Activated T-cell treated with anti-CD3 and anti-CD28 coated beads, Interleukin-2, amount 50 U/mL, for 72 hours (primary cell): ENCODE measurements at places on chromosomes 6 and 20. TPM values are rescaled to one million over a fixed set of nuclear protein-coding genes. Genes with fewer than 3 reads are reported as not detected.
A peak's percentile ranks its signal among the peaks of the same experiment; 100 is the strongest.

GRCh38 chr20:57480444-57481160, 44.3 kb downstream of the CTCFL start:
- no peaks in the 10 kb centered on the region for H3K36me3 ChIP-seq
- no peak overlapping the region for H3K27ac ChIP-seq
- peak overlapping the region; percentile 44 for H3K4me3 ChIP-seq
- peaks cover 23% of the 10 kb centered on the region for H3K4me1 ChIP-seq

MRAP2 gene
- not detected for total RNA-seq

DNA sequence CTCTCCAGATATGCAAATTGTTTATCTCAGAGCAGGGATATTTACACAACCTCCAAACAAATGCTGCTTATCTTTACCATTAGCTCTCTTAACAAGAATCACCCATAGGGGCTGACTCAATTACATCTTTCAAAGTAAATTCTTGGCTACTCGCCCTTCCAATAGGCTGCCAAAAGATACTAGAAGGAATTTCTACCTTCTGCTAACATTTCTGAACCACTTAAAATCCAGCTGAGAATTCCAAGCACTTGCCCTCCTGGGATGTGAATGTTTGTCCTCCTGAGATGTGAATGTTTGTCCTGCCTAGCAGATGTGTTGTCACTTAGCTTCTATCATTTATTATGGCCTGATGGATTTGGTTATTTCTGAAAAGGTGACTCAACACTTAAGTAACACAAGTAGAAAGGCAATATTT, 388.0 kb downstream of the GJA1 start:
- H3K4me1 ChIP-seq = no peaks in the 10 kb centered on the region
- no peak overlapping the region for H3K27ac ChIP-seq
- H3K27me3 ChIP-seq = peaks cover 6% of the 10 kb centered on the region
- DNase-seq = no peak

GRCh38 chr6:107555449-107555848, 65.5 kb downstream of the SOBP start:
- no peak for DNase-seq
- H3K36me3 ChIP-seq = no peaks in the 10 kb centered on the region
- no peaks in the 10 kb centered on the region for H3K4me1 ChIP-seq
- no peak overlapping the region for H3K27ac ChIP-seq
- no peak overlapping the region for H3K4me3 ChIP-seq

XKR7 gene
- not detected for total RNA-seq

DNA sequence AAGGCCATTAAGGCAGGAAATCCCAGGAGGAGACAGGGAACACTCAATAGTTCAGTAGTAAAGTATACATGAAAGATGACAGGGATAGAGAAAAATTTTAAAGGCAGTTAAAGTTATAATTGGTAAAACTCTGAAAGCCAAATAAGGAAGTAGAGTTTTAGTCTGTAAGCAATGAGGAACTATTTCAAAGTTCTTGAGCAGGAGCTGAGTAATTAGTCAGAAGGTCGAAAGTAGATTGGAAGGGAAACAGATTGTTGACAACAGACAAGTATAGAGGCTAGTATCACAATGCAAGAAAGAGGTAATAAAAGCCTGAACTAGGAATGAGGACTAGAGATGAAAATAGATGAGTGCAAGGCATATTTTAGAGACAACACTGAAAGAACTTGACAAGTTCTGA, 150.3 kb downstream of the CDK19 start:
- no peaks in the 10 kb centered on the region for H3K27me3 ChIP-seq
- no peaks in the 10 kb centered on the region for H3K4me1 ChIP-seq
- no peaks in the 10 kb centered on the region for H3K36me3 ChIP-seq
- no peak for DNase-seq
- no peak overlapping the region for H3K27ac ChIP-seq

- no peak for DNase-seq
- H3K4me1 ChIP-seq = no peaks in the 10 kb centered on the region
- no peak overlapping the region for H3K4me3 ChIP-seq
- H3K27ac ChIP-seq = no peak overlapping the region
- H3K27me3 ChIP-seq = no peaks in the 10 kb centered on the region
- no peaks in the 10 kb centered on the region for H3K36me3 ChIP-seq
These were observed 930.2 kb downstream of the TFAP2A start for GRCh38 chr6:9484686-9485085.

DNA sequence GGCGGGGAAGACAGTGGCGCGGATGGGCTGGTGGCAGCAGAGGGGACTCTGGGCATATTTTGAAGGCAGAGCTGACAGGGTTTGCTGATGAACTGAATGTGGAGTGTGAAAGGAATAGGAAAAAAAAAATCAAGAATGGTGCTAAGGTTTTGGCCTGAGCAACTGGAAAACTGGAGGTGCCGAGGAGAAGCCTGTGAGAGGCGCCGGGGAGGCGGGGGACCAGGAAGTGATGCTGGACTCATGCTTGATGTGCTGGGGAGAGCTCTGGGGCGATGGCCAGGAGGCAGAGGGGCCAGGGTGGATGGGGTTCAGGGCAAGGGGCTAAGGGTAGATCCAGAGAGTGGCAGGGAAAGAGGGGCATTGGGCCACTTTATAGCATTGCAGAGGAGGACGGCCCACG, 55.8 kb downstream of the SULF2 start:
- no peaks in the 10 kb centered on the region for H3K27me3 ChIP-seq
- no peak overlapping the region for H3K4me3 ChIP-seq
- peaks cover 28% of the 10 kb centered on the region for H3K4me1 ChIP-seq
- H3K36me3 ChIP-seq = peaks cover 2% of the 10 kb centered on the region

GRCh38 chr6:51323056-51323455, 504.4 kb downstream of the TFAP2B start:
- no peak overlapping the region for H3K4me3 ChIP-seq
- no peaks in the 10 kb centered on the region for H3K27me3 ChIP-seq
- no peaks in the 10 kb centered on the region for H3K36me3 ChIP-seq

MLIP gene
- not detected for total RNA-seq

DNA sequence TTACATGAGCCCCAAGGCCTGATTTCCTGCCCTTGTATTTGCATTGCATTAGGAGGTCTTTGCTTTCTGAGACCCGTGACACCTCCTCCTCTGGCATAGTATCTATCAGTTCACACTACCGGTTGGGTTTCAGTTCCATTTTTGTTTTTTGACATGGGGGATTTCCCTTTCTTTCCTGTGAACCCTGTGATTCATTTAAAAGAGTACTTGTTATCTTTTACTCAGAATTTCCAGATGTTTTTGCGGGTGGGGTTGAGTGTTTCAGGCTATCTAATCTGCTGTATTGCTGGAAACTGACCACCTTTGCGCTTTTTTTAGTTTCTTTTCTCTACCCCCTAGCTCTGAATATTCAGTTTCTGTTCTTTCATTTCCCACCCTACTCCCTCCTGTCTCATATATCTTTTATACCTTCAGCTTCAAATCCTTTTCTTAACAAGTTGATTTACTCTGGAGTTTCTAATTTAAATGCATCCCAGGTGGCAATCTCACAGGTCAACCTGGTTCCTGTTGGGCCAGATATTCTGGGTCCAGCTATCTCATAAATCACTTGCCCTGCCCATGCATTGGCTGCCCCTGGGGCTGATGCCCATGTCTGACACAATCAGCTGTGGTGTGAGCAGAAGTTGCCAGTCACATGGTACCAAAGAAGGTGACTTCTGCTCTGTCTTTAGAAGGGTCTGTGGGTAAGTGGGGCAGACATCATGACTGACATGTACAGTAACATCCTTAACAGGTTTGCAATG, 14.3 kb upstream of the NCOA3 start:
- H3K4me1 ChIP-seq = peaks cover 94% of the 10 kb centered on the region
- peaks cover 3% of the 10 kb centered on the region for H3K36me3 ChIP-seq
- peak overlapping the region; percentile 73 for H3K4me3 ChIP-seq
- peak; percentile 76 for DNase-seq
- H3K27me3 ChIP-seq = no peaks in the 10 kb centered on the region

GRCh38 chr6:151765444-151765886, 42.0 kb upstream of the ESR1 start:
- no peak overlapping the region for H3K27ac ChIP-seq
- DNase-seq = peak; percentile 39
- H3K36me3 ChIP-seq = no peaks in the 10 kb centered on the region
- H3K27me3 ChIP-seq = peaks cover 15% of the 10 kb centered on the region

- H3K27ac ChIP-seq = no peak overlapping the region
- DNase-seq = no peak
- peaks cover 38% of the 10 kb centered on the region for H3K4me1 ChIP-seq
- H3K36me3 ChIP-seq = no peaks in the 10 kb centered on the region
These were observed 14.5 kb upstream of the TFB1M start for GRCh38 chr6:155328539-155329459.

DNA sequence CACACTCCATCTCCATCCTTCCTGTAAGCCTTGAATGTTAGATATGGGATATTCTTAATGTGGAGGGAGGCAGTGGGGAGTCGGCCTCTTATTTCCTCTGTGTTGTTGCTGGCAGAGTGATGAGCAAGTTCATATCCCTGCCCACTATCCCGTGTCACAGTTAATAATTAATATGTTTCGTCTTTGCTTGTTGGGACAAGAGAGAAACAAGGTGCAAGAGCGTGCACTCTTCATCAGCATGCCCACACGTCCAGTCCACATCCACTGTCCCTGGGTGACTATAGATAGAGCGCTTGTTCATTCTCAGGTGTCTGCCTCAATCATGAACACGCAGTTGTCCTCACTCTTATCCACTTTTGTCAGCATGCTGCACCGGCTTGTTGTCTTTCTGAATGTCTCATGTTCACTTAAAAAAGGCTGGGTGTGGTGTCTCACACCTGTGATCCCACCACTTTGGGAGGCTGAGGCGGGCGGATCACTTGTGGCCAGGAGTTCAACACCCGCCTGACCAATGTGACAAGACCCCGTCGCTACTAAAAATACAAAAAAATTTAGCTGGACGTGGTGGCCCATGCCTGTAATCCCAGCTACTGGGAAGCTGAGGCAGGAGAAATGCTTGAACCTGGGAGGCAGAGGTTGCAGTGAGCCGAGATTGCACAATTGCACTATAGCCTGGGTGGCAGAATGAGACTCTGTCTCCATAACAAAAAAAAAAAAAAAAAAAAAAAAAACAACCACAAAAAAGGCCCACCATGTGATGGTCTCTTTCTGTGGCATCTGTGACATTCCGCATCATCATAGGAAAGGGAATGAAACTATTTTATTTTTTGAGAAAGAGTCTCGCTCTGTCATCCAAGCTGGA, 34.2 kb downstream of the PPP1R3G start:
- no peaks in the 10 kb centered on the region for H3K4me1 ChIP-seq
- no peak for DNase-seq
- no peaks in the 10 kb centered on the region for H3K36me3 ChIP-seq
- H3K4me3 ChIP-seq = no peak overlapping the region
- H3K27me3 ChIP-seq = no peaks in the 10 kb centered on the region

DZANK1 gene
- 3.0 TPM for total RNA-seq

GRCh38 chr20:53660947-53661381, 67.3 kb upstream of the ZNF217 start:
- no peaks in the 10 kb centered on the region for H3K36me3 ChIP-seq
- peak overlapping the region; percentile 96 for H3K27ac ChIP-seq
- peak overlapping the region; percentile 94 for H3K4me3 ChIP-seq

- no peak for DNase-seq
- H3K4me3 ChIP-seq = no peak overlapping the region
- H3K36me3 ChIP-seq = no peaks in the 10 kb centered on the region
- no peak overlapping the region for H3K27ac ChIP-seq
- H3K4me1 ChIP-seq = no peaks in the 10 kb centered on the region
- H3K27me3 ChIP-seq = peaks cover 30% of the 10 kb centered on the region
These were observed 62.1 kb downstream of the OTOR start for GRCh38 chr20:16810216-16810615.

LAMP5 gene
- not detected for total RNA-seq

DNA sequence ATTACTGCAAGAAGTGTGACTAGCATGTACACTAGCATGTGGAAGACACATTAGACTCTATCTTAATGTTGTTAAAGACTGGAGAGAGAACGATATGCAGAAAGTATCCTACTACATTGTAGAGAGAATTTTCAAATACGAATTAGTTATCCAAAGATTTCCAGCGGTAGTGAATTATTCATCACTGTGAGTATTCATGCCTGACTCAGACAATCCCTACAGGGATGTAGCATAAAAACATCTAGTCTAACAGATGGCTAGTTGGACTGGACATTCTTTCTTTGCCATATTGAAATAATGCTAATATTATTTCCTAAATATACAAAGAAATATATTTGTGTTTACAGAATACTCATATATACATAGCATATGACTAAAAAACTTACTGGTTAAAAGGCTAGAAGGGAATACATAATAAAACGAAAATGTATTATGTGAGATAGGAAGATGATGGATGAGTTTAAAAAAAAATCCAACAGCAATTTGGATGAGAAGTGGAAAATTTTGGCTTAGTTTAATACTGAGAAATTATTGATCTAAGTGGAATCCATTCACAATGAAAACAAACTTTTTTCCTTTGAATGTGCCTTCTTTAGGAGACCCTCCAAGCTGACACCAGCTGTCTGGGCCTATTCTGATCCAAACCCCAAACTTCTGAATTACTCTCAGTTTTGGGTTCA, 580.7 kb downstream of the RFPL4B start:
- no peaks in the 10 kb centered on the region for H3K36me3 ChIP-seq
- H3K4me3 ChIP-seq = no peak overlapping the region
- H3K4me1 ChIP-seq = no peaks in the 10 kb centered on the region
- H3K27me3 ChIP-seq = no peaks in the 10 kb centered on the region

PLAGL1 gene
- 51.8 TPM for total RNA-seq

PPP1R18 gene
- 200 TPM for total RNA-seq

SAMD5 gene
- 0.05 TPM for total RNA-seq

- no peaks in the 10 kb centered on the region for H3K27me3 ChIP-seq
- H3K4me3 ChIP-seq = no peak overlapping the region
- no peaks in the 10 kb centered on the region for H3K4me1 ChIP-seq
- H3K27ac ChIP-seq = no peak overlapping the region
- DNase-seq = no peak
These were observed 13.2 kb downstream of the HDGFL1 start for GRCh38 chr6:22582417-22583205.

- H3K4me1 ChIP-seq = no peaks in the 10 kb centered on the region
- H3K36me3 ChIP-seq = no peaks in the 10 kb centered on the region
- H3K27ac ChIP-seq = no peak overlapping the region
- DNase-seq = no peak
These were observed 913.0 kb downstream of the C6orf118 start for GRCh38 chr6:164396071-164397047.

GRCh38 chr20:41889126-41889843, 271.1 kb upstream of the CHD6 start:
- no peaks in the 10 kb centered on the region for H3K27me3 ChIP-seq
- no peak for DNase-seq
- H3K36me3 ChIP-seq = no peaks in the 10 kb centered on the region
- no peak overlapping the region for H3K27ac ChIP-seq
- no peaks in the 10 kb centered on the region for H3K4me1 ChIP-seq
- no peak overlapping the region for H3K4me3 ChIP-seq

- H3K27ac ChIP-seq = no peak overlapping the region
- DNase-seq = no peak
- no peak overlapping the region for H3K4me3 ChIP-seq
- H3K27me3 ChIP-seq = no peaks in the 10 kb centered on the region
- H3K36me3 ChIP-seq = peaks cover 1% of the 10 kb centered on the region
These were observed 8.5 kb downstream of the RNF8 start for GRCh38 chr6:37362101-37362828.

PGC gene
- not detected for total RNA-seq

- DNase-seq = no peak
- H3K27me3 ChIP-seq = no peaks in the 10 kb centered on the region
- no peaks in the 10 kb centered on the region for H3K4me1 ChIP-seq
- H3K4me3 ChIP-seq = no peak overlapping the region
- no peak overlapping the region for H3K27ac ChIP-seq
These were observed 248.9 kb upstream of the THEMIS start for GRCh38 chr6:128149796-128150195.

- no peak overlapping the region for H3K4me3 ChIP-seq
- no peaks in the 10 kb centered on the region for H3K27me3 ChIP-seq
- peaks cover 10% of the 10 kb centered on the region for H3K4me1 ChIP-seq
- H3K27ac ChIP-seq = no peak overlapping the region
- H3K36me3 ChIP-seq = peaks cover 6% of the 10 kb centered on the region
- peak; percentile 28 for DNase-seq
These were observed 142.0 kb upstream of the GMDS start for GRCh38 chr6:2387445-2387844.
